ENCODE measurements at places on chromosomes 7 and 10.

- H3K4me3 ChIP-seq: no peak overlapping the region
- no peaks in the 10 kb centered on the region for H3K27me3 ChIP-seq
- no peak for DNase-seq
Measured at GRCh38 chr7:148435715-148436114, 154.9 kb upstream of the C7orf33 start.

- H3K27me3 ChIP-seq: no peaks in the 10 kb centered on the region
- H3K4me3 ChIP-seq: no peak overlapping the region
- H3K36me3 ChIP-seq: no peaks in the 10 kb centered on the region
- H3K27ac ChIP-seq: no peak overlapping the region
Measured at GRCh38 chr7:80307227-80307856, 172.7 kb downstream of the GNAI1 start.

GRCh38 chr10:73991203-73991883 is 6.6 kb upstream of the VCL start:
- peaks cover 18% of the 10 kb centered on the region for H3K4me1 ChIP-seq
- no peaks in the 10 kb centered on the region for H3K36me3 ChIP-seq
- DNase-seq: no peak
- H3K27me3 ChIP-seq: no peaks in the 10 kb centered on the region

- H3K27ac ChIP-seq: no peak overlapping the region
- no peak for DNase-seq
- no peak overlapping the region for H3K4me3 ChIP-seq
- no peaks in the 10 kb centered on the region for H3K36me3 ChIP-seq
Measured at GRCh38 chr10:15609246-15609645, 110.5 kb downstream of the ITGA8 start.

Measured in type B pancreatic cell (in vitro differentiated cells).